ENCODE measurements at places on chromosomes 12 and 14. TPM values are rescaled to one million over a fixed set of nuclear protein-coding genes. Genes with fewer than 3 reads are reported as not detected.

GRCh38 chr12:59401862-59402261 is 194.0 kb upstream of the SLC16A7 start:
- no peak for DNase-seq
- H3K27me3 ChIP-seq: no peaks in the 10 kb centered on the region
- H3K4me3 ChIP-seq: no peak overlapping the region
- no peaks in the 10 kb centered on the region for H3K36me3 ChIP-seq
- no peaks in the 10 kb centered on the region for H3K4me1 ChIP-seq

DNA sequence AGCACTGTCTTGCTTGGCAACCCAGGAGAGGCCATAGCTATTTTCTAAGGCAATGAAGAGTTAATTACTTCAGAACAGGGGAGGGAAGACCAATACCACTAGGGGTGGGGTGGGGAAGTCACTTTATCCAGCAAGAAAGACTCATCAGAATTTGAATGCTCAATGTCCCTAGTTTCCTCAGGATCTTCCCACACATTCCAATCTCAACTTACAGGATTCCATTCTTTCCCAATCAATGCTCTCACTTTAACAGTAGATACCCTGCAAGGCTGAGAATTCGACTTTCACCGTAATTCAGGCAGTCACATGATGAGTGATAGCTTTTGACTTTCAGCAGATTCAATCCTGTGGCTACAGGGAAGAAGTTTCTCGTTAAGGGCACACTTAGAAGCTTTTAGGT is 526.6 kb upstream of the SEL1L start:
- H3K4me1 ChIP-seq: no peaks in the 10 kb centered on the region
- H3K36me3 ChIP-seq: no peaks in the 10 kb centered on the region
- no peaks in the 10 kb centered on the region for H3K27me3 ChIP-seq
- H3K4me3 ChIP-seq: no peak overlapping the region

DNA sequence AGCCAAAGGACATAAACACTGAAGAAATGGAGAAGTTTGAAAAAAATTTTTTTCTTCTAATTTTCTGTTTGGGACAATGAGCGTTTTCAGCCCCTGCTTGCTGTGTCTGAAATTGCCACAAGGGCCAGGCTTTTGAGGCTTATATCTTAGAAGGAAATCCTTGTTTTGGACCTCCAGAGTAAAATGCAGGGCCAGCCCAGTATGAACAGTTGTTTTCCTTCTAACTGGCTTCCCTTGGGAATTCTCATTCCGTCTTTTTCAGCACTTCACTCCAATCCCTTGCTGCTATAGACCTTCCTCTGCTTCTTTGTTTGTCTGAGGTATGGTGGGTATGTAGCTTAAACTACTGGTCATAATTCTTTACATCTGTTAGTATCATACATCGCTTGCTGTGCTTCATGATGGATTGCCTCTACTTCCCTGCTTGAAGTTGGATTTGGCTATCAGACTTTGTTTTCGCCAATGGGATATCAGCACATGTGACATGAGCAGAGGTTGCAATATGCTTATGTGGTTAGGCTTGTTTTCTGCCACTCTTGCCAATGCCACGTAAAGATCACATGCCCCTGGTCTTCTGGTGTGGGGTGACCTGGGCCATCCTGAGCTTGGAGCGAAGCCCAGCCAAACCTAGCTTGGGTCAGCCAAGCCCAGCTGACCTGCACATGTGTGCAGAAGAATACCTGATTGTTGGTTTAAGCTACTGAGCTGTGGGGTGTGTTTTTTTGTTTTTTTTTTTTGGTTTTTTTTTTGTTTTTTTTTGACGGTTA is 64.7 kb downstream of the AVPR1A start:
- no peak overlapping the region for H3K4me3 ChIP-seq
- DNase-seq: no peak

DNA sequence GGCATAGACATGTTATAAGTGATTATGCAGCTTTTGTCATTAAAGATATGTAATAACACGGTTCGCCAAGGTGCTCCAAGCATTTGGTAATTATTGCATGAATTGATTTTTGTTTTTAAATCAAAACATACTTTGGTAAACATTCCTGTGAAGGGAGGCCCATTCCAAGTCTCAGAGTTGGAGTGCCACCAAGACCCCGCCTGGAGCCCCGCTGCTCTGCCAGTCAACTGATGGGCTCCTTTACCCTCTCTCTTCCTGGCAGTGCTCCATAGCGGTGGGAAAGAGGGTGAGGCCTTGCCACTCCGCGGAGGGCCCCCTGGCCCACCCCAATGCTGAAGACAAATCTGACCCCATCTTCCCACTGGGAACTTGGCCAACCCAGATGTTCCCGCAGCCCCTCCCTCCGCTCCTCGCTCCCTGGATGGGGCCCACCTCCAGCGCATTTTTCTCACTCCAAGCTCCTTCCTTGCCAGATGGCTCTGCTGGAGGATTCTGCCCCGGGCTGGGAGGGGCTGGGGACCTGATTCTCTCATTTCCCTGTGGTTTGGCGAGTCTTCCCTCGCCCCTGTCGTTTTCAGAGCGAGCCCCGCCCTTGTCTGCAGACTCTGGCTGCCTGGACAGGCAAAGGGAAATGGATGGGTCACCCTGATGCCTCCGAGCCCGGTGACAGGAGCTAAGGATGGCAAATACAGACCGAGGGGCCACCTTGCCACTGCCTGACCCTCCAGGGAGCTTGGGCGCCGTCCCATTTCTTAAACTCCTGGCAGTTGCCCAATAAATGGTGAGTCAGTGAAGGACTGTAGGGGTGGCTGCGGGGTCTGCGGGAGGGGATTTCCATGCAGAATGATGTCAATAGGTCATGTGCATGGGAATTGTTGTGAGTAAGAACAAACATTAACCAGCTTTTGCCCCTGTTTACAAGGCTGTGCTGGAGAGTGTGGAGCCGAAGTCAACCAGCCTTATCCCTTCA is 9.2 kb upstream of the PAPLN start:
- H3K27ac ChIP-seq: peak overlapping the region; percentile 30
- no peak for DNase-seq
- H3K4me1 ChIP-seq: peaks cover 11% of the 10 kb centered on the region

DNA sequence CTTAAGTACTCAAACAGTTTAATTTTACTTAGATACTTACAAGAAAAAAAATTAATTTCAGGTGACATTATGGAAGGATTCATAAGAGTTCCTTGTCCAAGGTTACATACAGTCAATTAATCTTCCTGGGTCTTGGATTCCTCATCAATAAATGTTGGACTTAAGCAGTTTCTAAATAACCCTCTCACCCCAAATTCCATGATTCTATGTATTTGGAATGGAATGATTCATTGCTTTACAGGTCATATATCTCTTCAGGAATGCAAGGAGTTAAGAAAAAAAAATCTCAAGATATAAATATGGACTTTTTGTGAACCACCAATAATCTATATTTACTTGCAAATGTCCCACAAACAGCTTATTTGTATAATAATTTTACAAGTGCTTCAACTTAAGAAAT is 84.2 kb upstream of the BMP4 start:
- no peaks in the 10 kb centered on the region for H3K27me3 ChIP-seq
- H3K36me3 ChIP-seq: no peaks in the 10 kb centered on the region
- no peak for DNase-seq
- H3K4me3 ChIP-seq: no peak overlapping the region
- H3K27ac ChIP-seq: no peak overlapping the region

- no peaks in the 10 kb centered on the region for H3K36me3 ChIP-seq
- peak overlapping the region; percentile 44 for H3K4me3 ChIP-seq
Observed at GRCh38 chr14:82309199-82309598, 775.5 kb upstream of the SEL1L start.

DNA sequence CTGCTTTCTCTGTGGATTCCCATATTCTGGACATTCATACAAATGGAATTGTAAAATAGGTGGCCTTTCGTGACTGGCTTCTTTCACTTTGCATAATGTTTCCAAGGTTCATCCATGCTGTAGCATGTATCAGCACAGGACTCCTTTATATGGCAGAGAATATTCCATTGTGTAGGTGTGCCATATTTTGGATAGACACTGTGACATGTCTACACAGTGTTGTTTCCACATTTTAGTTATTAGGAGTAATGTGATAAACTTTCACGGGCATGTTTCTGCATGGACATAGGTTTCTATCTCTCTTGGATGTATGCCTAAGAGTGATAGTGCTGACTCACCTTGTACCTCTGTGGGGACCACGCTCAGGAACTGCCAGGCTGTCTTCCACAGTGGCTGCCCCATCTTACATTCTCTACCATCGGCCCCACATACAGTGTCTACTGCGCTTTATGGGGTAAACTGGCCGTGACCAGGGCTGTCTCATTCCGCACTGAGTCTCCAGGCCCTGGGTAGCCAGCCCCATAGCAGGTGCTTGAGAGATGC is 7.1 kb upstream of the KRT84 start:
- H3K27ac ChIP-seq: no peak overlapping the region
- no peaks in the 10 kb centered on the region for H3K36me3 ChIP-seq
- DNase-seq: no peak
- no peak overlapping the region for H3K4me3 ChIP-seq
- H3K27me3 ChIP-seq: peaks cover 15% of the 10 kb centered on the region

DNA sequence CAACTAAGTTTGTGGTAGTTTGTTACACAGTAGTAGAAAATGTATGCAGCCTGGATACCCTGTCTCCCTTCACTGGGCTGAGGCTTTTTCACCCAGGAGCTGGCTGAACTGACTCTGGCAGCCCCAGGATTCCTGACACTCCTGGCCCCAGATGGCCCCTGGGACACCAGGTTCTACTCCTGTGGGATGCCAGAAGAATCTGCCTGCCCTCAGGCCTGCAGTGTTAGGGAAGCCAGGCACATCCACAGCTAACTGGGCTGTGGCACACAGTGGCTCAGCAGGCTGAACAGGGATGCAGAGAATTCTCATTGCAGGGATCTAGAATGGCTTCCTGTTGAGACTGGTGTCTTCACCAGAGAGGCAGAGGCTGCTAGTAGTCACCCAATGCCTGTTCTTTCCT is 8.5 kb downstream of the IFI27 start:
- H3K27me3 ChIP-seq: no peaks in the 10 kb centered on the region
- H3K4me3 ChIP-seq: no peak overlapping the region
- no peak for DNase-seq
- H3K27ac ChIP-seq: no peak overlapping the region

GRCh38 chr14:99430491-99430890 is 50.2 kb downstream of the SETD3 start:
- no peaks in the 10 kb centered on the region for H3K4me1 ChIP-seq
- H3K36me3 ChIP-seq: peaks cover 52% of the 10 kb centered on the region
- no peak overlapping the region for H3K4me3 ChIP-seq
- peak; percentile 86 for DNase-seq
- H3K27me3 ChIP-seq: no peaks in the 10 kb centered on the region

DNA sequence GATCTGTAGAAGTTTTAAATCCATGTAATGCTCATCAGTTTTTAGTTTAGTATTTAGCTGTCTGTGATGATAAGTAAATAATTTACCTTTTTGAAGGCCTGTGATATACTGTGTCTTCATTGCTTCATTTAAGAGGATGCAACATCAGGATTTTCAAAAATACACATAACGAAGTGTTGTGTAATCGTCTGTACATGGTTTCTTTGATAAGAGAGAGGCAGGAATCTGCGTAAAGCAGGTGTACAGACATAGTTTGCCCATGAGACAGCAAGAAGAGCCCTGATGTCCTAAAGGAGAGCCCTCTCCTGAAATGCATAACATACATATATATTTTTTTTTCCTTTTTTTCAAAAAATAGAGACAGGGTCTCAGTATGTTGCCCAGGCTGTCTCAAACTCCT is 44.8 kb downstream of the RASSF3 start:
- H3K4me1 ChIP-seq: no peaks in the 10 kb centered on the region
- peaks cover 21% of the 10 kb centered on the region for H3K27me3 ChIP-seq
- no peak overlapping the region for H3K4me3 ChIP-seq
- no peak overlapping the region for H3K27ac ChIP-seq

DNA sequence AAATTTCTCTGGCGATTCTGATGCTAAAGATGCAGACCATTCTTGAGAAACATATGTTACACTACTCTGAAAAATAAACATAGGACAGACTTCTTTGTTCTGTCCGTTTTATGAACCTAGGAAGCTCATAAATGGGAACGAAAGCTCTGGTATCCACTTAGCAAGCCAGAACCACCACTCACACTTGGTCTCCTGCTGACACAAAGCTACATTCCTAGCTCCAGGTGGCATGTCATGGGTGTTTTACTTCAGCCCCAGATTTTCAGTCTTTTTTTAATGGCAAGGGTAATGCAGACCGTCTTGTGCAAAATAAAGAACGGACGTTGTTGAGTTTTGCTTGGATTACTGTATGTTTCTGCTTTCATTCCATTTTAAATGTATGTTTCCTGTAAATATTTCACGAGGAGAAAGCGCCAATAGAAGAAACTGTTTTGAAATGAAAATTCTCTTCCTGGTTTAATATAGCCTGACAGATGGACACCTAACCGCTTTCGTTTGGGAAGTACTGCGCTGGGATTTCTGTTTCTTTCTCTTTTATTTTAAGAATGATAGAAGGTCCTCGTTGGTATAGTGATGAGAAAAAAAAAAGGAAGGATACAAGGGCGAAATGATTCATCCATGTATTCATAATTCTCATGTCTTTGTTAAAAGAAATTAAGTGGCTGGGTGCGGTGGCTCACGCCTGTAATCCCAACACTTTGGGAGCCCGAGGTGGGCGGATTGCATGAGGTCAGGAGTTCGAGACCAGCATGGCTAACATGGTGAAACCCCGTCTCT is 871 bp upstream of the COQ5 start:
- peaks cover 8% of the 10 kb centered on the region for H3K4me1 ChIP-seq
- peak overlapping the region; percentile 97 for H3K4me3 ChIP-seq
- H3K27me3 ChIP-seq: no peaks in the 10 kb centered on the region
- H3K36me3 ChIP-seq: peaks cover 4% of the 10 kb centered on the region
- H3K27ac ChIP-seq: peak overlapping the region; percentile 89

GRCh38 chr14:91872011-91872501 is 4.7 kb upstream of the TC2N start:
- no peak overlapping the region for H3K4me3 ChIP-seq
- H3K4me1 ChIP-seq: peaks cover 8% of the 10 kb centered on the region
- H3K27me3 ChIP-seq: peaks cover 39% of the 10 kb centered on the region
- H3K36me3 ChIP-seq: no peaks in the 10 kb centered on the region

DNA sequence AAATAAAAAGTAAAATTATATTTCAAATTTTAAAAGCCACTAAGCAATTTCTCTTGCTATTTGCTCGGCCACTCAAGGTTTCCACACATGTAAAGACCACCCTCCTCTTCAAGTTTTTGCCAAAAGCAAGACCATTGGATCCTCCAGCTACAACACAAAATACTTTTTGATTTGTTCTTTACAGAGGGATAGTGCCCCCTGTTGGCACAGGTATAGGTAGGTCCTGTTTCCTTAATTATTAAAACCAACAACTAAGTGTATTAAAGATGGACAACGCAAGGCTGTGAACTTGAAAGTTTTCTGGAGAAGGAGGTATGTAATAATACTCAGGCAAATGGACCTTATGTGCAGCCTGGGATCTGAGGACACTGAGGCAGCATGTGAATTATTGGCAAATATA is 23.8 kb downstream of the ATP6V1D start:
- peak; percentile 59 for DNase-seq
- H3K27me3 ChIP-seq: no peaks in the 10 kb centered on the region
- H3K4me3 ChIP-seq: no peak overlapping the region
- H3K4me1 ChIP-seq: peaks cover 3% of the 10 kb centered on the region

SERPINA9 gene
- total RNA-seq: not detected

FAIM2 gene
- not detected for total RNA-seq

JPH4 gene
- total RNA-seq: 0.18 TPM

AP5M1 gene
- total RNA-seq: 53.9 TPM

DPY19L2 gene
- 11.0 TPM for total RNA-seq

DCN gene
- not detected for total RNA-seq

BCL11B gene
- 8.3 TPM for total RNA-seq

TSHR gene
- total RNA-seq: 0.58 TPM

All from endodermal cell (in vitro differentiated cells).